Body of pancreas (tissue), 4 donors: ENCODE measurements at places on chromosomes 5 and 9.

DNA sequence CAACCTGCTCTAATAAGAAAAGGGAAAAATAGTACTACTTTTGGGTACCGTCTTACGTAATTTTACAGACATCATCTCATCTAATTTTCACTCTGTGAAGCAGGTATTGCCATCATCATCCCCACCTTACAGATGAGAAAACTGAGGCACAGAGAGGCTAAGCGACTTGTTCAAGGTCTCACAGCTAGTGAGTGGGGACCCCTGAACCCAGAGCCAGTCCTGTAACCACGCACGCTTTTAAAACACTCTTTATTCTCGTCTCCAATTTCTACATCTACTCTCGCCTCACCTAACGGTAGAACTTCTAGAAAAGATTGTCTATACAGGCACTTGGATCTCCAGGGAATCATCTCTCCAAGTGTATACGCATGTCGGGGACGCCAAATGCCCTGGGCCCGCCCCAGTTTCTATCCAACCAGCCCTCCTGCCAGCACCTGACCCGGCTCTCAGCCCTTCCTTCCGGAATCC, 1.5 kb upstream of the TRAF1 start:
- no peak for DNase-seq

GRCh38 chr9:100056561-100056960, 42.2 kb downstream of the ERP44 start:
- no peak for DNase-seq

DNA sequence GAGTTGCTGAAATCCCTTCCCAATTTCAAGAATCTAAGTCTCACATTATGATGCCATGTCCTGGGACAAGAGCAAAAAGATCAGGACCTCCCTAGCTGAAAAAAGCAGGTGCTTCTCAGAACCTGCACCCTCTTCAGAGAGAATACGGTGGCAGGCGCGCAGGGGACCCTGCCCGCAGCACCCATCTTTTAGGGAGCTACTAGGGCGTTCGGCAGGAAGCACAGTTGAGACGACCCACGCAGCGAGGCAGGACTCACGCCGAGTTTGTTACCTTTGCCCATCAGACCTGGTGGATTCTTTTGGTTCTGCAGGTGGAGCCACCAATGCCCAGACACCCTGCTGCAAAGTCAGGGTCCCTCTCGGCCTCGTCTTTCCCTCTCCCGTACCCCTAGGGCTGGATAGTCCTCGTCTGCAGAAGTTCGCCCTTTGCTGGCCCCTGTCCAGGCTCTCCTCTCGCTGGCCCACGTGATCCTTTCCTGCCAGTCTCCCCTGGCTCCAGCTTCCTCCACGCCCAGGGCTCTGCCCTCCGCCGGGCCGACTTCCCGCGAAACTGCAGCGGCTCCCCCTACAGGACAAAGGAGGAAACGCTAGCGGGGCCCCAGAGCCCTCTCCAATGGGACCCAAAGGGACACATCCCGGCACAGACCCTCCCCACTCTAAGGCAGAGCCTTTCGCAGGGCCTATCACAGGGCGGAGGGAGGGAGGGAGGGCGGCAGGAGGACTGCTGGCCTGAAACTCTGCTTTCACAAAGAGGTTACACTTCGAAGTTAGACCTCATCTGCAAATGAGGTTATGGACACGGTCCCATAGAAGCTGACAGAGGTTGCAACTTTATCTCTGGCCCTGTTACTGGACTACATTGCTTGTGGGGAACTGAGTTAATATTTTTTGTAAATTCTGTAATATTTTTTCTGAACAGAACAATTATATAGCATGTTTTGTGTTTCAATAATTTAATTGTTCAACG, 28.8 kb downstream of the TMEM174 start:
- DNase-seq = peak; percentile 91

GRCh38 chr9:100222674-100223073, 123.6 kb downstream of the INVS start:
- no peak for DNase-seq

GRCh38 chr5:26610577-26610976, 427.8 kb downstream of the CDH9 start:
- DNase-seq = no peak

DNA sequence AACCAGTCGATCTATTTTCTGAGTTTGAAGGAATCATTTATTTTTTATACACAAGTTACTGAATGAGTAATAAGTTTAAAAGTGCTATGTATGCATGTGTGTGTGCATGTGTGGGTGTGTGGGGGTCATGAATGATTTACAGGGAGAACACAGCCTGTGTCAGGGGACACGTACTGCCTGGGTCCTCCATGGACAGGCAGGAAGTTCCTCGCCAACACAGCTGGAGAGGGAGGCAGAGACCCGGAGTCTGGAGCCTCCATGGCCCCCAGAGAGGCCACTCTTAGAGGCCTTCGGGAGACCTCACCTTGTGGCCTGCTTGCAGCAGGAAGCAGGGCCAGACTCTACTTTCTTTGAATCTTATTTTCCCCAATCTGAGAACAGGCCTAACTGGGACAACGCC, 144.7 kb downstream of the GABBR2 start:
- DNase-seq = no peak

DNA sequence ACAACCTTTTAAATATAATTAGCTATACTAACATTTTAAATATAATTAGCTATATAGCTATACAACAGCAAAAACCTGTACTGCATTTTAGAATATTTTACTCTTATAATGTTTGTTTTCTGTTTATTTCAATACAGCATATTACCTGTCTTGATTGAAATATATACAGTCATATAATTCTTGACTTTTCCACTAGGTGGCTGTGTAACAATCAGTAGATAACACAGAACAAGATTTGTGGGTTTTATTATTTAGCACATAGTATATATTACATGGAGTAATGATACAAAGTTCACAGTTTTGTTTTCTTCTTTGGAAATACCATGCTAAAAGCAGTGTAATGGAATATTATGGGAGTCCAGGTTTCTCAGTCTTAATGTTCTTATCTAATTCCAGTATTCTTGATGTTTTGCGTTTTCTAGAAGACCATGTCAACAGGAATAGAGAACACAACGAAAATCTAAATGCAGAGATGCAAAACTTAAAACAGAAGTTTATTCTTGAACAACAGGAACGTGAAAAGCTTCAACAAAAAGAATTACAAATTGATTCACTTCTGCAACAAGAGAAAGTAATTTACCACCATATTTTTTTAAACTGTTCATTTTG, 13.3 kb downstream of the HMMR start:
- no peak for DNase-seq

DNA sequence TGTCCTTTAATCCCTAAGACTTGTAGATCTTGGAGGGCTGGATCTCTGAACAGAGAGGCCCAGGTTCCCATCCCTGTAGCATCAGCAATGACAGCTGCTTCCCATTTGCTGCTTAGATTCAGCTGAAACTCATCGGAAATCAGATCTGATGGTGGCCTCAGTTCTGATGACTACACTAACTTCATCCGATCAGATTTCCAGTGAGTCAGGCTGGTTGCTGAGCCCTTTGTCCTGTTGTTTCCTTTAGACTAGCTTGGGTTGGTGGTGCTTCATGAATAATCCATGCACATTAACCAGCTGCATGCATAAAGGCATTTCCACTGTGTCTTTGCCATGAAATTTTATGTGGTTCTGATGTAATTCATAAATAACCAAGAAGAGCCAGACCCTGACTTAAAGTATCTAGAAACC, 195.2 kb upstream of the TUT7 start:
- no peak for DNase-seq

- no peak for DNase-seq
These were observed 65.8 kb downstream of the NDUFAF2 start for GRCh38 chr5:61010467-61011454.

GRCh38 chr9:94002316-94003140, 47.4 kb upstream of the BARX1 start:
- DNase-seq = peak; percentile 22

DNA sequence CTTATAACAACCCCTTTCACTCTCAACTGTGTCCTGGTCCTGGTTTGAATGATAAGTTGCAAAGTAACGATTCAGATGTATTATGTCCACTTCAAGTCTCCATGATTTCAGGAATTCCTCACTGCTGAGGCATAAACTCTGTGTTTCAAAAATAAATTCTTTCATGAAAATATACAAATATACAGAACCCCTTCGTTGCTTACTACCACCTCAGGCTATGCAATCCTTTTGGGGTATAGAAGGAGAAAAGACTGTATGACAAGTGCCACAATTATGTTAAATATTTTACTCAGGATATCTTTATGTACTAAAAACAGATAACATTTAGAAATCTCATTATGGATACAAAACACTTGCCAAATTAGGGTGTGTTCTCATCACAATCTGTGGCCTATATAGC, 190.7 kb downstream of the KCTD16 start:
- no peak for DNase-seq

- peak; percentile 82 for DNase-seq
These were observed 61.8 kb downstream of the COX7C start for GRCh38 chr5:86679529-86679928.

GRCh38 chr5:176790941-176791340, 19.4 kb upstream of the UNC5A start:
- DNase-seq = no peak

DNA sequence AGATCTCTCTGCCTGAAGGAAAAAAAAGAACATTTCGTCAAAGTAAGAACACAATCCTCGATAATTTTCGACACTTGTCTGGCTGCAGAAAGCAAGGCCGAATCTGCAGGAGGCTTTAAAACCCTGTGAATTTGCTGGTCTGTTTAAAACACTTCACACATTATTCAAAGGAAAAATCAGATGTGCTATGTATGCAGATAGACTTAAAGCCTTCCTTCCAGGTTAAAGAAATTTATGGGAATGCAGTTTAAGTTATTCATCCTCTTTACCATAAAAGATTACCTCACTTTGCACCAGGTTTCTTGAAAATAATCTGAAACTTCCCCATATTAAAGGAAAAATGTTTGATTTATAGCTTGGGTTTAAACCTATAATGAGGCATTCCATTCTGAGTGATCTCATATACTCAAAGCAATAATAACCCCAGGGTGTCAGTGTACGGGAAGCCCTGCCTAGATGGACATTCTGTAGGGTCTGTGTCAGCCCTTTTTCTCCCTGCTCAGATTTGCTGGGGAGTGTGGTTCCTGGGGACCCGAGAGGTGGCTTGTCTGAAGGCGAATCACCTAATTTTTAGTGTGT, 323.5 kb upstream of the SLC24A2 start:
- no peak for DNase-seq

DNA sequence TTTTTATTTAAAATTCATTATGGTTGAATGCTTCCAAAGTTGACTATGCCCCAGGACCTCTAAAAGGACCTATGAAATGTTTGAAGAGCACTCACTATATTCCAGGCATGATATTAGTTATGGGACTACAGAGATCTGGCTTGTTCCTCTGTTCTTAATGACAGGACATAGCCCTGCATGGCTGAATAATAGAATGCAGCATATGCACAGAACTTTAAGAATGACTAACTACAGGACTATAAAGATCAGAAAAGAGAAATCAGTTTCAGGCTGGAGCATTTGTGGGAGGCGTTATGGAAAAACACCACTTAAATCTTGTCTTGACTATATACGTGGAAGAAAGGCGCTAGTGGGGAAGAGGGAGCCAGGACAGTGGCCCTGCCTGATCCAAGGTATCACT, 239.2 kb downstream of the DOCK8 start:
- no peak for DNase-seq

GRCh38 chr5:43134019-43134418, 13.3 kb downstream of the ZNF131 start:
- DNase-seq = no peak

- DNase-seq = no peak
These were observed 152.7 kb upstream of the CYLC2 start for GRCh38 chr9:102842423-102842822.

DNA sequence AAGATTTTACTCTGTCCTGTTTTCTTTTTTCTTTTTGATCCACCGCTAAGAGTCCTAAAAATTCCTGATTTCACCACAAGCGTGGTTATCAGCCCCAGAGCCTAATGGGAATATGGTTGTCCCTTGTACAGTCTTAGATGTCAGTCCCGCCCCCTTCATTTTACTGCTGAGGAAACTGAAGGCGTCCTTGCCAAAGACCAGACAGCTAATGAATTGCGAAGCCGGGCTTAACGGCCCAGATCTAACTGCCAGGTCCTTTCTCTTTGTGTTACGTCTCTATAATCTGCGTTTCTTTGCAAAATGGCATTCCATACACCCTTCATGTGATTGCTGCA, 497 bp downstream of the NSA2 start:
- no peak for DNase-seq

- DNase-seq = no peak
These were observed 49.8 kb upstream of the PHYKPL start for GRCh38 chr5:178282391-178282790.

DNA sequence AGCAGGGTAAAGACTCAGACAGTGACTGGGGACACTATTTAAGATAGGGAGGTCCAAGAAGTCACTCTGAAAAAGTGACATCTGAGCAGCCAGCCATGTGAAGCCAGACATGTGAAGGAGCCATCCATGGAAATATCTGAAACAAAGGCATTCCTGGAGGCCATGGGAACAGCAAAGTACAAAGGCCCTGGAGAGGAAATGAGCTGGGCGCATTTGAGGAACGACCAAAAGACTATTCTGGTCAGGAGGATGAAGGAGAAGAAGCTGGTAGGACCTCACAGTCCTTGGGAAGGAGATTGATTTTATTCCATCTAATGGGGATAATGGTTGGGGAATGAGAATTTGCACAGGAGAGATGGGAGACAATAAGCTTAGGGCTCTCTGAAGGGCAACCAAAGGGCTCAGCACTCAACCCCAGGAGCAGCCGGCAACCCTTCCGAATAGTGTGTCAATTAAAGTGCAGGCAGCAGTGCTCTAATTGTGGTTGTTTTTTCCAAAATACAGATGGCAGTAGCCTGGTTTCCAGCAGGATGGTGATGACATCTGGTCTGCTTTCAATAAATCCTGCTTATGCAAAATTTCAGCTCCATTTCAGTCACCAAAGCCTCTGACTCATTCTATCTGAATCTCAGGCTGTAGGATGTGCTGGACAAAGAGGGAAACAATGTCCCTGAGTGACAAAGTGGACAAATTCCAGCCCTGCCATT, 26.7 kb downstream of the FOXI1 start:
- no peak for DNase-seq

- no peak for DNase-seq
These were observed 287.7 kb downstream of the SLIT3 start for GRCh38 chr5:169013208-169013728.

DNA sequence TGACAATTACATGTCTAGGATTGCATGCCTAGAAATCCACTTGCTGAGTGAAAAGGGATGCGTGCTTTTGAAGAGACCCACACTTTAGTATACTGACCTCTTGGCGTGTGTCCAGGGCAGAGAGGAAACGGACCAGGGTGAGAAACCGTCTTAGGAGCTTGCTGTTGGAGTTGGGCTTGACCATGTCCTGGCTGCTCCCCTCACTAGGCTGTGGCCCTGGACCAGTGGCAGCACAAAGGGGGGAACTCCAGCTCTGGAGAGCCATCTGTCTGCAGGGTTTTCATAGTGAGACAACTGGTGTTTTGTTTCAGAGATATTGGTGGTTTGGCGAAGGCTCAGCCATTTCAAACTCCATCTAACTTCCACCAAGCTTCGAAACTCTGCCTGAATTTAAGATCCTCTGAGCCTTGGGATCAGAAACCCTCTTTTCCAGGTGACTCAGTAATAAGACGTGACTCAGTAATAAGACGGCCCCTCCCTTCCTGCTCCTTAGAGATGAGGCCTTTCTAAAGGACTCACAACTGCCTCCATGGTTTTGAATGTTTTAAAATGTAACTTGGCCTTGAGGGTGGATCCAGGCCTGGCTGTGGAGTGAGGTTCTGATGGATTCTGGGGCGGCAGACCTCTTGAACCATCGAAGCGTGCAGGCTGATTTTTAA, 165.8 kb downstream of the MELK start:
- no peak for DNase-seq
